NCI-H1417 treated with DMSO at 0.1 percent for 48 hours (cell line): ENCODE measurements at places on chromosomes 4 and X.

DNA sequence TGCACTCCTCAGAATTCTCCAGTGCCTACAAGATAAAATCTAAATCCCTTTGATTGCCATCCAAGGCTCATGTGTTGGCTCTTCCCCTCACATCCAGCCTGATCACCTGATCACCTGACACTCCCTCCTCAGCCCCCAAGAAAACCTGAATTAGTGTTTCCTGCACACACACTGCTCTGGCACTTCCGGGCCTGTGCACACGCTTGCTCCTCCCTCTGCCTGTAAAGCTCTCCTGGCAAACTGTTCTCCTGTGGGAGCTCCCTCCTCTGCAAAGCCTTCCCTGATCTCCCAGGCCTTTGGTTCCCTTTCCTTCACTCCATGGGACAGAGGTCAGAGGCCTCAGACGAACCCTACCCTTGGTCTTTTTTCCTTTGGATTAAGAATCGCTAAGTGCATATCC, 19.9 kb downstream of the PHKA2 start:
- no peak for DNase-seq

DNA sequence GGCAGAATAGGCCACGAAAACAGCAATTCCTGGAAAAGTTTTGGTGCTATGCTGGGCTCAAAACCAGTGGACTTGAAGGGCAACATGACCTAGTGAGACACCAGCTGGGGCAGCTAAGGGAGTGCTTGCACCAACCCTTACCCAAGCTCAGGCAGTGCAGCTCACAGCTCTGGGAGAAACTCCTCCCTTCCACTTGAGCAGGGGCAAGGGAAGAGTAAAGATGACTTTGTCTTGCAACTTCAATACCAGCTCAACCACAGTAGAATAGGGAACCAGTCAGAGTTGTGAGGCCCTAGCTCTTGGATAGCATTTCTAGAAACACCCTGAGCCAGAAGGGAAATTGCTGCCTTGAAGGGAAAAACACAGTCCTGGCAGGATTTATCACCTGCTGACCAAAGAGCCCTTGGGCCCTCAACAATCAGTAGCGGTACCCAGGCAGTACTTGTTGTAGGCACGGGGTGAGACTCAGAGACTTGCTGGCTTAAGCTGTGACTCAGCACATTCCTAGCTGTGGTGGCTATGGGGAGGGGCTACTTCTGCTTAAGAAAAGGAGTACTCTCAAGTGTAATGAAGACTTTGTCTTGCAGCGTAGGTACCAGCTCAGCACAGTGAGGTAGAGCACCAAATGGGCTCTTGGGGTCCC, 19.7 kb upstream of the ABCG2 start:
- DNase-seq = no peak

- no peak for DNase-seq
Measured at GRCh38 chrX:110056419-110056818, 53.5 kb downstream of the TMEM164 start.

GRCh38 chr4:24999392-25000089, 31.2 kb downstream of the LGI2 start:
- no peak for DNase-seq

DNA sequence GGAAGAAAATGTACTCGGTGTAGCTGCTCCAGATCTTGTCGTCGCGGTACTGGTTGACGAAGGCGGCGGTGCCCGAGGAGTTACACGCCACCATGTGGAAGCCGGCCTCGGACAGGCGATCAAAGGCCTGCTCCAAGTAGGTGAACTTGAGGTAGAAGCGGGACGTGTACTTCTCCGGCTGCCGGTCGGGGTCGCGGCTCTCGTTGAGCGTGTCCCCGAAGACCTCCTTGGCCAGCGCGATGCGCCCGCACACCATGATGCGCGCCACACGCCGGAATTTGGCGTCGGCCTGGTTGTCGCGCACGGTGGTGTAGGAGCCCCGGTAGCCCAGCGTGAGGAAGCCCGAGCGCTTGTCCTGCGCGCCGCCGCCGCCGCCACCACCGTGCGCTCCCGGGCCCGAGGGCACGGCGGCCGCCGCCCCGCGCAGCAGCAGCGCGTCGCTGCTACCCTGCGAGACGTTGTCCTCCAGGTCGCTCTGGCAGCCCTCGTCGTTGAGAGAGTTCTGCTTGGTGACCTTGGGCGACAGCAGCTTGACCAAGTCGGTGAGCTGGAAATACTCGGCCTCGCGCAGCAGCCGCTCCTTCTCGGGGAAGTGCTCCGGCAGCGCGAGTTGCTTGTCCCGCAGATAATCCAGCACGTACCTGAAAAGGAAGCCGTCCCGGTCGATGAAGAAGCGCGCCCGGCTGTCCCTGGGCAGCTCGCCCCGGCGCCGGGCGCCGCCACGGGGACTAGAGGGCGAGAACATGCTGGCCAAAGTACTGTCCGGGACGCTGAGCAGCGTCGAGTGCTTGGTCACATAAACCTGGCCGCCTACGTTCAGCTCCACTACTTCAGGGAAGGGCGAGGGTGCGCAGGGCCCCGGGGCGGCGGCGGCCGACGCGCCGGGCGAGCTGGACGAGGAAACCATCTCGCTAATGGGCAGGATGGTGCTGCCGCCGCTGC, 775 bp downstream of the KCTD8 start:
- DNase-seq = no peak

DNA sequence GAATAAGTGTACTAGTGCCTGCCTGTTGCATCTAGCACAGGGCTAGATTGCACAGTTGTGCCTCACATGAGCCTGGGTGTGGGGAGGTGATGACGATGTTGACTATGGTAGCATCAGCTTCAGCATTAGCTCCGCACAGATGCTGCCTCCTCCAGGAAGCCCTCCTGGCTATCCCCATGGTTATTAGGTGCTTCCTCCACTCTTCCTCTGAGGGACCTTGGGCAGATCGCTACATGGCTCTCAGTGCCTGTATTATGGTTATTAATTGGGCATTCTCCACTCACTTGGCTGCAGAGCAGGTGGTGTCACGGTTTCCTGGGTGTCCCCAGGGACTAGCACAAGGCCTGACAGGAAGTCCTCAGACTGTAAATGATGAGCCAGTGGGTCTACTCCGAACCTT, 325.6 kb downstream of the ARHGAP10 start:
- no peak for DNase-seq

DNA sequence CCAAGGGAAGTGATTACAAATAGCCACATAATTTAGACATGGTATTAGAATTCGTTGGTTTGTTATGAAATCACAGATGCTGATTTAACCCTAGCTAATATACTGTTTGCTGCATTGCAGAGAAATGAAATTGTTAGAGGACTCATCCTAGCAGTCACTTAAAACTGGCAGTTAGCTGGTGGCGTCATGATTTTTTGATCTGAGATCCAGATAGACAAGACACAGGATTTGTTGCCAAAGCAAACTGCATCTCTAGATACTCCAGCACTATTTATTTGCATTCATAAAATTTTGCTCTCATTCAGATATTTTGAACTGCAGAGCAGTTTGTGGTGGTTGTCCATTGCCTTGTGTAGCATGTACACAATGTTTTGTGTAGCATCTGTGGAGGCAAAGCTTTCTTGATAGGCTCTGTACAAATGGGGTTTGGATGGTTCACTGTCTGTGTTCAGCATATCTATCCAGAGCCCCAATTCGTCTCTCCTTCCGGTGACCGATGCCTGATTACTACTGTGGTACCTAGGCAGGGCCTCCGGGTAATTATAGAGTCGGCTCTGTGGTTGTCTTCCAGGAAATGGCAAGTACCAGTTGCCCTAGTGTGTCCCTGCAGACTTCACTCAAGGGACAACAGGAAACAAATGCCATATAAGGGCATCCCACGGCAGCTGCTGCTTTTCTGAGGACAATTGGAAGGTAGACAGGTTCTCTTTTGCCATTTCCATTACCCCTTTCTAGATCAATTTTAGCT, 30.1 kb upstream of the SPARCL1 start:
- peak; percentile 59 for DNase-seq

DNA sequence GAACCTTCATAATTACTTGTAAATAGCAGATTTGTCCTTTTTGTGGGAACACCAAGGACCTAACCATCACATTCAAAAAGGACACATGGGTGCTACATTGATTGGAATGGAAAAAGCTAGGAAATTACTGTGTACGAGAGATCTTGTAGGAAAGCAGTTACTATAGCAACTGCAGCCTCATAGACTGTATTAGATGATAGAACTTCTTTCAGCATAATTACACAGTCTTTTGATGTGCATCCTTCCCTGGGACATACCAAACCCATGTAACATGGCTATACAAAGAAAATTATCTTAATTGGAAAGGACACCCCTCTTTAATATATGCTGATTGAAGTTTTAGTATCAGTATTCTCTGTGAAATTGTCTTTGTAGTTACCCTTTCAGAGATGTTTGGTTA, 130.7 kb upstream of the CTSO start:
- no peak for DNase-seq

- DNase-seq = no peak
Measured at GRCh38 chrX:126489116-126489695, 63.4 kb downstream of the DCAF12L1 start.

DNA sequence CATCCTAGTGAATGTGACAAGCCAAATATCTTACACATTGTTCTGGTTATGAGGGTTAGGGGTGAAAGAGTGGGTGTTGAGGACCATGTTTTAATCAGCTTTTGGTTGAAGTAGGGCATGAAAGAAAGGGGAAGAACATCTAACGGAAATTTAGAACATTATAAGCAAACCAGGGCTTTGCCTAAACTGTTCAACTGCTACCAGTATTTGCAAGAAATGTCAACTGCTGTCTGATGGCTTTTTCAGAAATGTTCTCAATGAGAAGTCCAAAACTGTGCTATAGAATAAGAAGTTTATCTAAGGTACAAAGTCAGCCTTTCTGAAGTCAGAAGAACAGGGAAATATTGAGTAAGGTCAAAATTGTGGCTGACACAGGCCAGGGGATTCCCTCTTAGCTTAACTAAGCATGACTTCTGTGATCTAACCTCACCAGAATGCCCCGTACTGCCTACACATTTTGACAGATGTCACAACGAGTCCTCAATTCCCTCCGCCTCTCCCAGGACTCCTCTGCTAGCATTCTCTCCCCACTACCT, 67.1 kb downstream of the DTHD1 start:
- DNase-seq = no peak
